ENCODE measurements at places on chromosomes 7 and 10.

- no peak for DNase-seq
Observed at GRCh38 chr10:90197766-90198165, 496.4 kb downstream of the KIF20B start.

GRCh38 chr10:70096016-70096704, 36.5 kb downstream of the AIFM2 start:
- no peak for DNase-seq

- DNase-seq, result no peak
Observed at GRCh38 chr10:47330366-47330765, 8.1 kb downstream of the GDF2 start.

GRCh38 chr10:98353170-98353569, 61.8 kb downstream of the PYROXD2 start:
- DNase-seq, result no peak
